ENCODE measurements at places on chromosomes 4 and X. TPM values are rescaled to one million over a fixed set of nuclear protein-coding genes. Genes with fewer than 3 reads are reported as not detected.
A peak's percentile ranks its signal among the peaks of the same experiment; 100 is the strongest.

NPY2R gene
- not detected for total RNA-seq

SERTM2 gene
- not detected for total RNA-seq

ZNF711 gene
- total RNA-seq, result 0.11 TPM

GRCh38 chr4:3607690-3608552 lies 75.7 kb upstream of the LRPAP1 start:
- no peak for DNase-seq

DNA sequence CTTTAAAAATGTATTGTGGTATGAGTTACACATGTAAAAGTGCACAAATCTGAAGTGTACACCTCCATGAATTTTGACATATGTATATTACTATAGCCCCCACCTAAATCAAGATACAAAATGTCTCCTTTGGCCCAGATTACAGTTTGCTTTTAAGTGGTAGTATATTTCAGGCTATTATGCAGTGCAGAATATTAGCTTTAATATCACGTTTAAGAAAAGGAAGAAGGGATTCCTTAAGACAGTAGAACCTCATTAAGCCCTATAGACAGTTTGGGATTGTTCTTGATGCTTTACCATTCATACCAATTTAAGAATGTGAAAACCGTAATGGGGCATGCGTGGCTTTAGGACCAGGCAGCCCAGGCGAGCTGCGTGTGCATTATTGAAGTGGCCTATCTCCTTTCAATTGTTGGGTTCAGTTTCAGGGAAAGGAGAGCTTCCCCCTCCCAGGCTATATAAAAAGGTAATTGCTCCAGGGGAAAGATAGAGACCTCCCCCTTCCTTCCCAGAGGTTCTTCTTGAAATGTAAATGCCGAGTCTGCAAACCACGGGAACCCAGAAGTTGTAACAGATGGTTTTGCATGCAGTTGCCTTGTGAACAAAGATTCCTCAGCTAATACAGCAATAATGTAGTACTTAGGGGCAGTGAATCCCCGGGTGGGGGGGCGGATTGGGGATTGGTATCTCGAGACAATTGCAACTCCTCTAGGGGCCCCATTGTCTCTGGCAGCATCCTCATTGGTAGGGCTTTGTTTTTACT lies 106.1 kb downstream of the UCHL1 start:
- no peak for DNase-seq

- no peak for DNase-seq
Observed at GRCh38 chr4:48462363-48462762, 20.8 kb upstream of the SLC10A4 start.

DNA sequence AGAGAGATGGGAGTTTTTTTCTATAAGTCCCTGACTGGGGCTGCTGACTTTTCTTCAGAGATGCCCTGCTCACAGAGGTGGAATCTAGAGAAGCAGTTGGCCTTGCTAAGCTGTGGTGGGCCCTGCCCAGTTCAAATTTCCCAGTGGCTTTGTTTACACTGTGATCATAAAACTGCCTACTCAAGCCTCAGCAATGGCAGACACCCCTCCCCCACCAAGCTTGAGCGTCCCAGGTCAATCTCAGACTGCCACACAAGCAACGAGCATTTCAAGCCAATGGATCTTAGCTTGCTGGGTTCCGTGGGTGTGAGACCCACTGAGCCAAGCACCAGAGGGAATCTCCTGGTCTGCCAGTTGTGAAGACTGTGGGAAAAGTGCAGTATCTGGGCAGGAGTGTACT lies 199.8 kb upstream of the WDFY3 start:
- no peak for DNase-seq

ETNPPL gene
- not detected for total RNA-seq

DNA sequence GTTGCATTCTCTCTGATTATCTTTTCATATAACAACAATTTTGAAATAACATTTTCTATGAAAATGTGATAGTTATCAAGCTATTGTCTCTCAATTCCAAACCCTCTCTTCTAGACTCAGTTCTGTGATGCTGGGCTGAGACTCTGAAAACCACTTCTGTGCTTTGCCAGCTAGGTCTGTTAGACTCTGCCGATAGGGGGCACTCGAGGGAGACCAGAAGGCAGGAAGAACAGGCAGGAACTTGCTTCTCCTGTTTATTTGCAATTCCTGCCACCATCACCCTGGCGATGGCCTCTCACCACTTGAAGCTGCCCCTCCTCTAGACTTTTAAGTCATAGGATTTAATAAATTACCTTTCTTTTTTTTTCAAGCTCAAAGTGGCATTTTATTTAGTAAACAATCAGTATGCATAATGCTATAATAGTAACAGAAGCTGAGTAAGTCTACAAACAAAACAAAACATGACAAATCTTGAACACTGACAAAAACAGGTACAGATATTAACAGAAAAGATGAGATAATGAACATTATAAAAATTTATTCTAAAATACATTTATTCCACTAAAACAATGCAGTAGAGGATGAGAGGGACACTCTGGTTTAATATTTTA lies 49.7 kb downstream of the RASL11B start:
- peak; percentile 69 for DNase-seq

GRCh38 chr4:168549143-168549542 lies 52.3 kb downstream of the PALLD start:
- DNase-seq, result no peak

ARHGAP36 gene
- not detected for total RNA-seq

ARAF gene
- total RNA-seq, result 85.0 TPM

GAGE12J gene
- total RNA-seq, result not detected

DNA sequence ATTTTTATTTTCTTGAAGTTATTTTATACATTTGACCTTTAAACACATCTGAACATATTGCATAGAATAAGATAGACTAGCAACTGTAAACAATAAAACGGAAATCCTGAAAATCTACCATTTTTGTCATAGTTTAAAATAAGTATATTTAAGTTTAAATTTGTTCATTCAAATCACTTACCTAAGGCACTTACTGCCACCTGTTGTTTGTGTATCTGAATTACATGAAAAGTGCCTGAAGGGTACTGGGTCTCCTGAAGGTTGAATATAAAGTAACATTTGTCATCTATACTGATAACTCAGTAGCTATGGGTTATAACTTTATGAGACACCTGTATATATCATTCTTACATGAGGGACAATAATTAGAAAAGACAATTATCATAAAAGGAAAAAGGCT lies 38.6 kb downstream of the TRPC5 start:
- DNase-seq, result no peak

- no peak for DNase-seq
Observed at GRCh38 chrX:105116486-105116885, 104.0 kb downstream of the TEX13A start.

NDST3 gene
- not detected for total RNA-seq

CT55 gene
- total RNA-seq, result not detected

UNC5C gene
- not detected for total RNA-seq

DNA sequence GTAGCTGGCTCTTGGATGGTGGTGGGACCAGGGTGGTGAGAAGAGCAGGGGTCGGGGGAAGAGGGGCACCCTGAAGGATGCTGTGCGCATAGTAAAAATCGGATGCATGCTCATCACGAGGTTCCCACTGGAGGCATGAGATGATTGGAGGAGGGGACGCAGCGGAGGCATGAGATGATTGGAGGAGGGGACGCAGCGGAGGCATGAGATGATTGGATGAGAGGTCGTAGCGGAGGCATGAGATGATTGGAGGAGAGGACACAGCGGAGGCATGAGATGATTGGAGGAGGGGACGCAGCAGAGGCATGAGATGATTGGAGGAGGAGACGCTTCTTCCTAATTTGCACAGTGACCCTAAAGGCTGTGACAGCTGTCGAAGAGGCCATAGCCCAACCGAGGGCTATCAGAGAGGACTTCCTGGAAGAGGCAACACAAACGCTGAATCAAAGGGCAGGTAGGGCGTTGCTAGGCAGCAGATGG lies 106.7 kb downstream of the ADRA2C start:
- DNase-seq, result no peak

LRCH2 gene
- not detected for total RNA-seq

CFAP99 gene
- 0.07 TPM for total RNA-seq

BCORL1 gene
- 12.1 TPM for total RNA-seq

TRIM75 gene
- total RNA-seq, result not detected

DNA sequence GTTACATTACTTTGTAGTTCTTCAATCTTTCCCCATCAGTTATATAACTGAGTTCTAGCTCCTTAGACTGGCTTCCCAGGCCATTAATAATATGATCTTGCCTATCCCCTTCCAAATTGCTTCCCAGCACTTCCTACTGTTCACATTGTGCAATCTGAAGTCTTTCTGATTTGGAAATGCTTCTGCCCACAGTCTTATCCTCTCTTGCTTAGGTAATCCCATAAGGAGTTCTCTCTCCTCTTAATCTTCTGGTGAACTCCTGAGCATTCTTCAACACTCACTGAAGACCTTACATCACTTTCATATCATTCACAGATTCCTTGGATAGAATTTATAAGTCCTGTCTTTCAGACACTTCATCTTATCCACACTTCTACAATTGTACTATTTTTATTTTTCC lies 132.7 kb upstream of the TTC29 start:
- DNase-seq, result no peak

DNA sequence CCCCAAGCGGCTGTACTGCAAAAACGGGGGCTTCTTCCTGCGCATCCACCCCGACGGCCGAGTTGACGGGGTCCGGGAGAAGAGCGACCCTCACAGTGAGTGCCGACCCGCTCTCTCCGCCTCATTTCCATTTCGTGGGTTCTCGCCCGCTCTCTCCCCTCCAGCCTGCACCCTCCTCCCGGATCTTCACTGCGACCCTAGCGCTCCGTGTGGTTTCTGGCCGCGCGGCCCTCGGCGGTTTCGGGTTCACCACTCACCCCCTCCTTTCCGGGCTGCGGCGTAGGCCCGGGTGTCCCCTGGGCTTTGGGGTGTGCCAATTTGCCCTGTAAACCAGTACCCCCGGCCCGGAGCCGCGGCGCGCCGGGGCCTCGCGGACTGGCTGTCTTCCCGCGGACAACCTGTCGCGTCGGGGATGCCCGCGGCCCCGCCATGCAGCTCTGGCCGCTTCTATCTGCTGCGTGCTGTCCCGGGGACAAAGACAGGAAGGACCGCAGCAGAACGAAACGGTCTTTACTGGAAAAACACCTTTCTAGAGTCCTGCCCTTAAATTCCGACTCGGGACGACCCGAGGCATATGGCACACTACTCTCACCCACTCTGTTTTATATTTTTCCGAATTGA lies 737 bp downstream of the FGF2 start:
- DNase-seq, result peak; percentile 25

RAB33A gene
- 9.0 TPM for total RNA-seq

TCEAL3 gene
- 3.9 TPM for total RNA-seq

GRCh38 chrX:69538321-69538876 lies 34.3 kb downstream of the NALF2 start:
- DNase-seq, result peak; percentile 50

- no peak for DNase-seq
Observed at GRCh38 chr4:112518675-112519074, 2.7 kb upstream of the NEUROG2 start.

CD99 gene
- 234 TPM for total RNA-seq

DNA sequence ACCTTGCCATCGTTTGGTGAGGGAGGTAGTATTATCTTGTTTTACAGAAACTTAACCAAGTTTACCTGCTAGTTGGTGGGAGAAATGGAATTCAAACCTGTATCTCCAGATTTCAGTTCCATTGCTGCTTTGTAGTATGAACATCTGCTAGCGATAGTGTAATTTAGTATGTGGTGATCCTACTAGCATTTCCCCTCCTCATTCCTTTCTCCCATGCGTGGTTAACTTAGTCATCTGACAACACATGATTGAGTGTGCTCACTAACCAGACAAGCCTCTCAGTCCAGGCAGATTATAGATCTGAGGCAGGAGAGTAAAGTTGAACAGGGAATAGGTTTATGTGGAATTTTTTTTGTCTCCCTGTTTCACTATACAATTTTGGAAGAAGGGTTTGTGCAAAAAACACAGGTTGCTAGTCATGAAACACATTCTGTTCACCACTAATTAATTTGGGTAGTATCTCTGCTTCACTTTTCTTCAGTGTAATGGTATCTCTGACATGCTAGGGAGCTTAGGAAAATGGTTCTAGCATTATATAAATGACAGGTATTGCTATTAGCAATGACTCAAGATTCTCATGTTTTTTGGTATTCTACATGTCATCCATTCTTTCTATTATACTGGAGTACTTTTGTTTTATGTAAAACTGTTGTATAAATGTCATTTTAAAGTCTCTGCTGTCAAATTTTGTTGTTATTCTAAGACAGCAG lies 21.7 kb downstream of the RBPJ start:
- DNase-seq, result no peak

TMEM47 gene
- total RNA-seq, result not detected

- no peak for DNase-seq
Observed at GRCh38 chr4:61173799-61174198, 26.3 kb upstream of the ADGRL3 start.
